NCI-H1105 treated with DMSO at 0.1 percent for 48 hours (cell line): ENCODE measurements at places on chromosomes 1 and 21.

DNA sequence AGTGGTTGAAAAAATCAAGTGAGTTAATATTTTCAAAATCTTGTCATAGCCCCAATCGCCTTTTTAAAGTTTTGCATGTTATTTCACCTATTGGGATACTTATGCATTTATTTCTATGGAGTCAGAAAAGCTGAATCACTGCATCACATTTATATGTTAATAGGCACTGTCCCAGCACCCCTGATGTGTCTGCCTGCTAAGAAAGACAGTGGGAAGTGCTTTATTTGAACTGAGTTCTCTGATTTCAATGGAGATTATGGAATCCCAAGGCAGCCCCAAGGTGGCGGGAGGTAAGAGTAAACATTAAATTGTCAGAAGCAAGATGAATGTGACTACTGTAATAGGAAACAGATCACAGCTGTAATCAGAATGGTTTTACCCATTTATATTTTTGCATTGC, 2225.7 kb downstream of the NCAM2 start:
- DNase-seq: no peak

DNA sequence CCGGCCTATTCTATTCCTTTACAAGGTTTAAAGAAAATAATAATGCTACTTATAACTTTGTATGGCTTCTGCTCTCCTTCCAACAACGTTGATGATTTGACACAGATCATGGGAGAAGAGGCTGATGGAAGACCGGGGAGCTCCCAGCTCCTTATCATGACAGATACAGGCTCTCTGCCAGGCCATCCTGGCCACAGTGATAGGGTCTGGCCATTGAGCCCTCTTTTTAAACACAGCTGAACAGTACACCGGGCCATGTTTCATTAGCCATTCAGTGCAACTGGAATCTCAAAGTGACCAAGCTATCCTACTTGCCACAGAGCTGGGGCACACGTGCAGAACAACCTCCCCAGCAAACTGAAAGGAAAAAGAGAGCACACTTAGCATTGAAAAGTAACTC, 34.9 kb downstream of the DNAJC11 start:
- no peak for DNase-seq

- no peak for DNase-seq
Measured at GRCh38 chr1:243375596-243375995, 119.8 kb downstream of the SDCCAG8 start.

DNA sequence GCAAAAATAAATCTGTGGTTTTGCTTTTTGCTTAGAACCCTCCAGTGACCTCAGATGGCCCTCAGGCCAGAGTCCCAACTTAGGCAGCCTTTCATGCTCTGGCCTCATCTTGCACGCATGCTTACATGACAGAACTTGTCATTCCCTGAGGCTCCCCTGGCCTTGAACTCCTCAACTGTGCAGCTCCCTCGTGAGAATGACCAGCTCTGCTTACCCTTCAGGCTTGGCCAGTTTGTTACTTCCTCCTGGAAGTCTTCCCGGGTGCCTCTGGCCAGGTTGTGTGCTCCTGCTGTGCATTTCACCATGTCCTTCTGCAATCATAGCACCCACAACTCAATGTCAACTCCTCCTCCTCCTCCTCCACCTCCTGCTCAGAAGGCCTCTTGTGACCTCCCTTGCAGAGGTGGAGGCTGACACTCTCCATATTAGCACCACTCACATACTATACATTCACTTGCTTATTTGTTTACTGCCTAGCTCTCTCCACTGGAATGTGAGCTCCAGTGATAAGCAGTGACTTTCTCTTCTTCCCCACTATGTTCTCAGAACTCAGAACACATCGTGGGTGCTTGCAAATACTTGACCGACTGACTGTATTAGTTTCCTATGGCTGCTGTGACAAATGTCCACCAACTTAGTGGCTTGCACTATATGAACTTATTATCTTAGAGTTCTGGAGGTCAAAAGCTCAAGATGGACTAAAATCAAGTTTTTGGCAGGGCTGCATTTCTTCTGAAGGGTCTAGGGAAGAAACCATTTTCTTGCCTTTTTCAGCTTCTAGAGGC, 41.9 kb downstream of the RCSD1 start:
- DNase-seq: no peak

GRCh38 chr1:47938520-47938919, 58.7 kb downstream of the TRABD2B start:
- no peak for DNase-seq

- peak; percentile 54 for DNase-seq
Measured at GRCh38 chr1:202998836-202999750, 8.1 kb upstream of the TMEM183A start.

- DNase-seq: no peak
Measured at GRCh38 chr1:37764414-37764825, 500 bp downstream of the EPHA10 start.

GRCh38 chr1:178133239-178133989, 39.5 kb downstream of the RASAL2 start:
- DNase-seq: no peak

- no peak for DNase-seq
Measured at GRCh38 chr21:46187814-46188213, 3.6 kb upstream of the SPATC1L start.

DNA sequence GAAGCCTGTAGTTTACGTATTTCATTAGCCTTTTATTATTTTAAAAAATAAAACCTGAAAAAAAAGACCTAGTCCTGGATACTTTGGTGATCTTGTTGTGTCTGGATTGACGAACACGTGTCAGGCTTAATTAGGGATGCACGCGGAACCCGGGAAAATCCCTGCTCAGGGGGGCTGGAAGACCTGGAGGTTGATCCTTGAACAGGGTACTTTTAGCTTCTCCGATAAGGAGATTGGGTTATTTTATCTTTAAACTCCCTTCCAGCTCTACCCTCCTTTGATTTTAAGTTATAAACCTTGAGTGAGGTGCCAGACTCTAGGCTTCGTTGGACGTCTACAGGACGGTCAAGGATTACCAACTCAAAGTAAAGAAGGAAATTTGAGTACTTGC, 552 bp upstream of the ZNF691 start:
- DNase-seq: no peak

DNA sequence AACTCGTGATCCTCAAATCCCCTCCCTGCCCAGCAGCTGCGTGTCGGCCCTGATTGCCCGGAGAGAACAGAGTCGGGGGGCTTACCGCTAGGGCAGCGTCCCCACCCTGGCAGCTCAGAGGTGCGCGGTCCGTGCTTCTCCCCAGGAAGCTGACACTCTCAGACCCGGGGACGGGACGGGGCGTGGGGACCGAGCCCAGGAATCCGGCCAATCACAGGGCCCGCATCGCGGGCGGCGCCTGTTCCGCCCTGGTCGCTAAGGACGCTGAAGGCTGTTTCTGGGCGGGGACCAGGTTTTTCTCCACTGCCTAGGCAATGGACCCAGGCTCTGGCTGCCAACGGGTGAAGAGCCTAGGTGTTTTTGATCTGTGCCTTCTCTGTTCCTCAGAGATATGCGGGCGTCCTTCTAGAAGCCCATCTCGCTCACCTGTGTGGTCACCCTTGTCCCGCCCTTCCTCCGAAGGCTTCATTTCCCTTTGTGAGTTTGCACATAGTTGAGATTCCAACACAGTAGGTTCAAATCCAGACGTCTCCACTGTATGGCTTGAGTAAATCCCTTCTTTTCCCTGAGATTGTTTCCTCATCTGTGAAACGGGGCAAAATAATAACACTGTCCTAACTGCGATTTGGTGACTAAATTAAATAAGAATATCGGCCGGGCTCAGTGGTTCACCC, at the start of gene C1orf87:
TSS of gene C1orf87 (minus strand) at position 166 of the 674 bp plus-strand sequence. CDS start 1,127 bp downstream, outside the sequence.
- no peak for DNase-seq

DNA sequence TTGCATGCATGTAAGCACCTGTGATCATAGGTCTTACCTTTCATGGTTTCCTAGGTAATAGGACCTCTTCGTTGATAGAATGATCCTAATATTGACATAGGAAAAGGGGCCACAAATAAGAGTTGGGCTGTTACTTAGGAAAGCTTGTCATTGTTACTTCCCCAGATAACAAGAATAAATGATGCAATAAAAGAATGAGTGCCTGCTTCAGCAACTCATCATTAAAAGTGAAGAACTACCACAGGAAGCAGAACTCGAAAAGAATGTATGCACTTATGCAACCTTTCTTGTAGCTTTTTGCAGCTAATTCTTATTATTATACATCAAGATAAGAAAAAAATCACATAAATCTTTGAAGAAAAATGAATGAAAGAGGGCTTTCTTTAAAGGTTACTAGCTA, 548.6 kb downstream of the LTN1 start:
- DNase-seq: no peak

DNA sequence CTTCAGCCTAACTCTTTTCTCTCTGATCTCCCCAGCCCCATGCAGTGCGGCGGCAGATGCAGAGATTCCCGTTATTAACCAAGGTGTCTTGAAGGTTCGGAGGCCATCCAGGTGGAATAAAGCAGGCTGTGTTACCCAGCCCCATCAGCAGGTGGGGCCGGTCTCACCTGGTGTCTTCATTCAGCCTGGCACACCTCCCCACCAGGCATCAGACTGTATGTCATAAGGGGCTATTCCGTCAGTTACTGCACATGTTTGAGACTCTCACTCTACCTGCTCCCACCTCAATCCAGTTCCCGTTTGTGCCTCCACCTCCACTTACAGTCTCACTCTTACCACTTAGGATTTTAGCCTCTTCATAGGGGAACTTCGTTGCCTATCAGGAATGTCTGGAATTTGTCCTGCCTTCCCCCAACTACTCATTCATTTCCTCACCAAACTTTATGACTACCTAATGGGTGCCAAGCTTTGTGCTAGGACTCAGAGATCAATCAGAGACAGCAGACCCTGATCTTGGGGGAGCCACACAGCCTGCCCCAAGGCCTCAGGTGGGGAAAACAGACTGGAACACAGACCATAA, 170.2 kb downstream of the PLPP3 start:
- no peak for DNase-seq

DNA sequence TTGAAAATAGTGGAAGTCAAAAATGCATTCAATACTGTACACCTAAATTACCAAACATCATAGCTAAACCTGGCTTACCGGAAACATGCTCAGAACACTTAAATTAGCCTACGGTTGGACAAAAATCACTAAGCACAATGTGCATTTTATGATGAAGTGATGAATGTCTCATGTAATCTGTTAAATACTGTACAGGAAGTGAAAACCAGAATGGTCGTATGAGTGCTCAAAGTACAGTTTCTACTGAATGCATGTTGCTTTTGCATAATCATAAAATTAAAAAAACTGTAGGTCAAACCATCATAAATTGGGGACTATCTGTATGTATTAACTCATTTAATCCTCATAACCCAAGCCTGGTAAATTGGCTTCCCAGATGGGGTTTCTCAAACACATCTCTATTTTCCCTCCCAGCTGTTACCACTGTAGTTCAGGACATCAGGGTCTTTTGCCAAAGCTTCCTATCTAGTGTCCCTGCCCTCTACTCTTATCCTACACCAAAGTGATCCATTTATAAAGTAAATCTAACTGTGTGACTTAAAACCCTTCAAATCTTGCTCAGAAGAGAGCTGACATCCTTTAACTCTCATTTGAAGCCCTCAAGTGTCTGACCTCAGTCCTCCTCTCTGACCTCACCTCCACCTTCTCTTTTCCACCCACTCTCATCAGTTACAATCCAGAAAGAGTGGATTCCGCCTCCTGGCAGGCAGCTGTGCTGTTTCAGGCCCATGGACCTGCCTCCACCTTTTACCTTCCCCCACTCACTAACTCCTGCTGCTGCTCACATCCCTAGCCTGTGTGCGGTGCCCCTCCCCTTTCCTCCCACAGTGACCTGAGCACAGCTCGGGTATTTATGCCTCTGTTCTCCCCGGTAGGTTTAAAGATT, 356.4 kb upstream of the ST6GALNAC5 start:
- no peak for DNase-seq

DNA sequence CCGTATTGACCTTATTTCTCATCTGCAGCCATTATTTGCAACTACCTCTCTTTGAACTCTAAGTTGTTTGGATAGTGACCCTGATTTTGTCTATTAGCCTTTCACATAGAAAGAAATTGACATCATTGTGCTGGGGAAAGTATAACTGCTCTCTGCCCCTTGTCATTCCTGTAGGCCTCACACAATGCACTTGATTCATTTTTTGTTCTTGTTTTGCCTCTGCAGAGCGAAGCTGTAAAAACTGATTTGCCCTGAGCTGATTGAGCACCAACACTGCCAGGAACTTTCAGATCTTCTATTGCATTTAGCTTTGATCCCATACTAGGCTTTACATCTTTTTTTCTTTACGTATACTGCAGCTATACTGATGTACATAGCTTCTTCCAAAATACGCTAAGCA, 167.2 kb upstream of the PTBP2 start:
- DNase-seq: no peak

- no peak for DNase-seq
Measured at GRCh38 chr21:43270800-43271301, 102.0 kb downstream of the CRYAA start.

- no peak for DNase-seq
Measured at GRCh38 chr1:248897412-248898337, 8.4 kb upstream of the PGBD2 start.

GRCh38 chr1:242440757-242441156, 83.7 kb downstream of the PLD5 start:
- DNase-seq: no peak

GRCh38 chr1:1020415-1021009, 592 bp downstream of the AGRN start:
- DNase-seq: no peak

DNA sequence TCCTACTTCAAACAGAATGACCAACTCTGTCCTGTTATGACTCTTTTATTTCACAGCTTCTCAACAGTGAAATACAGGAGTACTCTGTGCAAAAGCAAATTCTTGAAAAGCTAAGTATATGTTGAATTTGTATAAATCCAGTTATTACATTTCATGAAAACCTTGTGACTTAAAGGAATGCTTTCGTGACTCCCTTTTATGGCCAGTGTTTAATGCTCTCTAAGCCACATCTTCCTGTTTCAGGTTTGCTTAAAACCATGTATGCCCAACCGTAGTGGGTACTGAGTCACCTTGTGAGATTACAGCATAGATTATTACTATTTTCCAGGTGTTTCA, 40.2 kb upstream of the KIF1B start:
- DNase-seq: no peak

DNA sequence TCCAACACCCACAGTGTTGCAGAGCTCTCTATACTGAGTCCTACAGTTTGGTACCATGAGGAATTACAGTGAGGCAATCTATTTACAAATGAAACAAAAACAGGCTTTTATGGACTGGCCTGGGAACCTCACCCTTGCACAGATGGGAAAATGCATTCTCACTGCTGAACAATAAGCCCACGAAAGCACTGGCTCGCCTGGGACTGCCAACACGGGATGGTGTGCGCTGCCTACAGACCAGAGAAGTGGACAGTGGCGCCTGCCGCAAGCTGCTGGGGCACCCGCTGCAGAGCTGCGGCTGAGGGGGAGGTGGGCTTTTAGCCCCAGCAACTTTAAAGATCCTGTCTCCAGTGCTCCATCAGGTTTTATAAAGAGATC, 28.5 kb upstream of the ABCG1 start:
- no peak for DNase-seq
